ENCODE measurements at places on chromosomes 12 and 14.

- no peak for DNase-seq
These were observed 70.4 kb upstream of the SFSWAP start for GRCh38 chr12:131640525-131640924.

DNA sequence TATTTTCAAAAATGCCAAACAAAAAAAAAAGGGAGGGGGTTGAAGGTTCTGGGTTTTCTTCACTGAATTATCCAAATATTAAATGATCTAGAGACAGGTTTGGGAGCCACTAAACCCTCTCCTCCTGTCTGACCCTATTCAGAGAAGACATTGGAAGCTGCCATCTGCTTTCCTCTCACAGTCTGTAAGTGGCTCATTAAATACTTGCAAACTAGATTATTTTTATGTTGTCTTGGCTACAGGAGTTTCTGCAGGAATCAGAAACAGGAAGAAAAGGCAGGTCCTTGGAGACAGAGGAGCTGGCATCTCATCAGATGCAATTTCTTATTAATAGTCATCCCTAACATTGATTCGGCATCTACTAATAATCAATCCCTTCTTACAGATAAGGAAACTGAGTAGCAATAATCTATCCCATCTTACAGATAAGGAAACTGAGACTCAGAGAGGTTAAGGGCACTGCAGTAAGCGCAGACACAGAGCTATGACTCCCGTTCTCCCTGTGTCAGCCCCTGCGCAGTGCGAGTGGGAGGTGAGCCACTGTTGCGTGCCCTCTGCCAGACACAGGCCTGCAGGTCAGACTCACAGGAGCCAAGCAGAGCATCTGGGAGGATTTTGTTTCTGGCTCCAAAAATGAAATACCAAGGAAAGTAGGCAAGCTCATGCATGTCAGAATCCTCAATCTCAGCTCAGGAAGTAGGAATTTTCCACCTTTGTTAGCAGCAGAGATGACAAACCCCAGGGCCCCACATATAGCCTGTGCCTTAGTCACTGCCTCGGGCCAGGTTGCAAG, 11.0 kb downstream of the BDKRB2 start:
- no peak for DNase-seq

GRCh38 chr14:75647640-75648039, 13.0 kb downstream of the ERG28 start:
- DNase-seq, result no peak

GRCh38 chr12:132773077-132773955, 11.7 kb upstream of the ANKLE2 start:
- DNase-seq, result no peak

GRCh38 chr14:101120641-101121507, 217.4 kb upstream of the RTL1 start:
- no peak for DNase-seq

DNA sequence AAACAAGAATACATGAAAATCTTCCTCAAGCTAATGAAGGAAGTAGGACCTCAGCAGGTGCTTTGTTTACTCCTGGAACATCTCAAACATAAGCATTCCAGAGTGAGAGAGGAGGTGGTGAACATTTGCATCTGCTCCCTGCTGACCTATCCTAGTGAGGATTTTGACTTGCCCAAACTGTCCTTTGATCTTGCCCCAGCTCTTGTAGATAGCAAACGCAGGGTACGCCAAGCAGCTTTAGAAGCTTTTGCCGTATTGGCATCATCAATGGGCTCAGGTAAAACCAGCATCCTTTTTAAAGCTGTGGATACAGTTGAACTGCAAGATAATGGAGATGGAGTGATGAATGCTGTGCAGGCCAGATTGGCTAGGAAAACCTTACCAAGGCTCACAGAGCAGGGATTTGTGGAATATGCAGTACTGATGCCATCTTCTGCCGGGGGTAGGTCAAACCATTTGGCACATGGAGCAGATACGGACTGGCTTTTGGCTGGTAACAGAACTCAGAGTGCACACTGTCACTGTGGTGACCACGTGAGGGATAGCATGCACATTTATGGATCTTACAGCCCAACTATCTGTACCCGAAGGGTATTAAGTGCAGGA, 1.9 kb downstream of the TOGARAM1 start:
- DNase-seq, result no peak

DNA sequence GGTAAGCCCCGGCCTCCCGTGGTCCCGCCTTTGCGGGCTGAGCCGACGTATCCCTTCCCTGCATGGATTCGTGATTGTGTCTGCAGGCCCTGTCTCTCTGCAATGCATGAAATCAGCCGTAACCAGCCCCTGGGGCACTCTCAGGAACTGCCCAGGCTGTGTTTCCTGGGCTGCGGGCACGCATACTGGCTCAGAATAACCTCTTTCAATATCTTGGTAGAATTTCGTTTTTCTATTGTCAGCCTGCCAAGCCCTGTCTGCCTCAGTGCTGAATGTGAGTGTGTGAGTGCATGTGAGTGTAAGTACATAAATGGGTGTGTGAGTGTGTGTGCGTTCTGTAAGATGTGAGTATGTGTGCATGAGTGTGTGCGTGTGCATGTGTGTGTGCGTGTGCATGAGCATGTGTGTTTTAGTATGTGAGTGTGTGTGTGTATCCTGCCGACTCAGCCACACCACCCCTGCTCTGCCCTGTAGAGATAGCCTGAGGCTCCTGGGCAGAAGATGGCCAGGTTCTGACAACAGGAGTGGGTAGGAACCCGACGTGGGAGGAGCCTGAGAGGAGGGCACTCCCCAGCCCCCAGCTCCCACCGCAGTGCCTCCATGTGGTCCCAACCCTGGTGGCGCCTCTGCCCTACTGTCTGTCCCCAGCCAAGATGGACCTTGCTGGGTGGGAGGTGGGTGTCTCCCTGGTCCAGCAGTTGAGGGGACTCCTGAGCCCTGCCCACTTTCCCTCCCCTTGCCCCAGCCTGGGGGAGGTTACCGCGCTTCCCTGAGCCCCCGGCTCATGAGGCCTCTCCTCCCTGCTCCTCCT, 268.8 kb downstream of the ADGRD1 start:
- DNase-seq, result no peak

DNA sequence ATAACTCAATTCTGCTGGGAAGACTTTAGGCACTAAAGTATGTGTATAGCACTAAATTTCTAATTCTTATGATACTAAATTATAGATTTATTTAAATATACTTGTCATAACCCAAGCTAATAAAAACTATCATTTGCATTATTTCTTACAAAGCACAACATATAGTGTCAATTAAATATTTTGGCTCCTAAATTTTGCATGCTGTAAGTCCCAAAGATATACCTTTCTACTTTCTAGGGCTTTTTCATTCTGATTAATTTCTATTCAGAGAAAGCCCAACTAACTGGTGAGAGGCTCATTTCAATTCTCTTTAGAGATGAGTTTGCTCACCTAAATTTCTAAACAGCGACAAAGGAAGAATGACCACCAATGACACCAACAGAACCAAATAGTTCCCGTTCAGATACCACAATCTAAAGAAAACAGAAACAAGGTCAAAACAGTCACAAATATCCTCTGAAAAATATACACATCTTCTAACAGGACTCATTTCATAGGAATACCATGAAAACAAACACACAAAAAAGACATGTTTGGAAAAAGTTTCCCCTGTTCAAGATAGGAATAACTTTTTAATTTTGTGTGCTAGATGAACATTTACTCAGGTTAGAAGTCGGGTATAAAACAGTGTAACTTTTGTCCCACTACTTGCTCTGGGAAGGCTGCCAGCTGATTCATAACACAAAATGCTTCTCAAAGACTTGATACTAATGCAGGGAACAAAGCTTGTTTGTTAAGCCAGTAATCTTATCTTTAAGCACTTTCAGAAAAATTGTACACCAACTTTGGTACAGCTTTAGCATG, 7.6 kb downstream of the SLC38A2 start:
- DNase-seq, result no peak

- no peak for DNase-seq
These were observed 70.4 kb downstream of the RPL10L start for GRCh38 chr14:46581036-46581671.

- no peak for DNase-seq
These were observed 26.5 kb downstream of the PALS1 start for GRCh38 chr14:67267576-67268328.

GRCh38 chr12:88472775-88473174, 107.5 kb downstream of the KITLG start:
- no peak for DNase-seq

- DNase-seq, result no peak
These were observed 165.6 kb upstream of the TMCC3 start for GRCh38 chr12:94815958-94816357.

DNA sequence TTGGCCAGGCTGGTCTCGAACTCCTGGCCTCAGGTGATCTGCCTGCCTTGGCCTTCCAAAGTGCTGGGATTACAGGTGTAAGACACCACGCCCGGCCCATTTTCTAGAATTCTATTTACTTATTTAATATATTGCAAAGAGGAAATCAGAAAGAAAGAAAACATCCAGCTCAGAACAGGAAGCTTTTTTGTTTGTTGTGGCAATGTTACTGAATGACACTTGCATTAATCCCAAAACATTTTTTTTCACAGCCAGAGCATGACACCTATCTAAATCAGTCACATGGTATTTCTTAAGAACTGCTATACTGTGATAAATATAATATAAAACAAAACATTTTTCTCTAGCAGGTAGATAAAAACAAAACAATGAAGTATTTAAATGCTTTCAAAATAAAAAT, 12.6 kb downstream of the CFL2 start:
- no peak for DNase-seq

GRCh38 chr12:120941846-120942405, 36.4 kb upstream of the HNF1A start:
- DNase-seq, result no peak

DNA sequence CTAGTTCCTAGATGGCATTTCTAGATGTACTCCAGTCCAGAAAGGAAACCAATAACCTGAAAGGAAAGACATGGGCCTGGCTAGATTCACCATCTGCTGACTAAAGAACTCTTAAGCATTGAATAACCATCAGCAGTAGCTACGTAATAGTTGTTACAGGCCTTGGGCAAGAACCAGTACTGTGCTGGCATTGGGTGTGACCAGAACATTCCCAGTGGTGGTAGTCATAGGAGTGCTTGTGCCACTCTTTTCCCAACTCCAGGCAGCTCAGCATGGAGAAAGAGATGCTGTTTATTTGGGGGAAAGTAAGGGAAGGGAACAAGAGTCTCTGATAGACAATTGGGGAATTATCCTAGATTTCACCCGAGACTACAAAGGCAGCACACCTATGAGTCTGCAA, 333.3 kb downstream of the SLC16A7 start:
- DNase-seq, result no peak

GRCh38 chr12:118813778-118814357, 167.5 kb upstream of the SRRM4 start:
- DNase-seq, result no peak

GRCh38 chr12:109125791-109126190, 9.4 kb downstream of the ACACB start:
- no peak for DNase-seq

DNA sequence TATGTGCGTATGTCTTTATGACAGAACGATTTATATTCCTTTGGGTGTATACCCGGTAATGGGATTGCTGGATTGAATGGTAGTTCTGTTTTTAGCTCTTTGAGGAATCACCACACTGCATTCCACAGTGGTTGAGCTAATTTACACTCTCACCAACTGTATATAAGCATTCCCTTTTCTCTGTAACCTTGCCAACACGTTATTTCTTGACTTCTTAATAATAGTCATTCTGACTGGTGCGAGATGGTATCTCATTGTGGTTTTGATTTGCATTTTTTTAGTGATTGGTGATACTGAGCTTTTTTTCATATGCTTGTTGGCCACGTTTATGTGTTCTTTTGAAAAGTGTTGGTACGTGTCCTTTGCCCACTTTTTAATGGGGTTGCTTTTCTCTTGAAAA, 49.7 kb downstream of the FRS2 start:
- DNase-seq, result no peak

GRCh38 chr12:106288494-106289195, 13.9 kb upstream of the TCP11L2 start:
- DNase-seq, result no peak

- no peak for DNase-seq
These were observed 213.1 kb upstream of the RTL1 start for GRCh38 chr14:101116486-101117130.

GRCh38 chr12:53205747-53206419, 1.2 kb downstream of the ITGB7 start:
- peak; percentile 55 for DNase-seq

- DNase-seq, result no peak
These were observed 4.2 kb downstream of the GSG1 start for GRCh38 chr12:13099066-13099843.

DNA sequence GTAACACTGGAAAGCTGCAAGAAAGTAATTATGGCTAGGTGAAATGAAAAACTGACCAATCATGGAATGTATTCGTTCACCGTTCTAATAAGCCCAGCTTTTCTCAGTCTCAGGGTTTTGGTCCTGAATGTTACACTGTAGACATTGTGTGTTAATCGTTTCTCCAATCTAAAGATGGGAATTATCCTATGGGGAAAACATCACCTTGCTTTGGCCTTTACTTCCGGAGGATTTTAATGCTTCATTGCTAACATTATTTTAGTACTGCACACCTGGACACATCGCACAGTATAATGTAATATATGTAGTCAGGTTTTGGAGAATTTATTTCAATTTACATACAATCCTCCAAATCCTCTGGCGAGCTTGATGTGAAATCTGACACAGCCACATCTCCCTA, 1.2 kb upstream of the TRHDE start:
- DNase-seq, result no peak

DNA sequence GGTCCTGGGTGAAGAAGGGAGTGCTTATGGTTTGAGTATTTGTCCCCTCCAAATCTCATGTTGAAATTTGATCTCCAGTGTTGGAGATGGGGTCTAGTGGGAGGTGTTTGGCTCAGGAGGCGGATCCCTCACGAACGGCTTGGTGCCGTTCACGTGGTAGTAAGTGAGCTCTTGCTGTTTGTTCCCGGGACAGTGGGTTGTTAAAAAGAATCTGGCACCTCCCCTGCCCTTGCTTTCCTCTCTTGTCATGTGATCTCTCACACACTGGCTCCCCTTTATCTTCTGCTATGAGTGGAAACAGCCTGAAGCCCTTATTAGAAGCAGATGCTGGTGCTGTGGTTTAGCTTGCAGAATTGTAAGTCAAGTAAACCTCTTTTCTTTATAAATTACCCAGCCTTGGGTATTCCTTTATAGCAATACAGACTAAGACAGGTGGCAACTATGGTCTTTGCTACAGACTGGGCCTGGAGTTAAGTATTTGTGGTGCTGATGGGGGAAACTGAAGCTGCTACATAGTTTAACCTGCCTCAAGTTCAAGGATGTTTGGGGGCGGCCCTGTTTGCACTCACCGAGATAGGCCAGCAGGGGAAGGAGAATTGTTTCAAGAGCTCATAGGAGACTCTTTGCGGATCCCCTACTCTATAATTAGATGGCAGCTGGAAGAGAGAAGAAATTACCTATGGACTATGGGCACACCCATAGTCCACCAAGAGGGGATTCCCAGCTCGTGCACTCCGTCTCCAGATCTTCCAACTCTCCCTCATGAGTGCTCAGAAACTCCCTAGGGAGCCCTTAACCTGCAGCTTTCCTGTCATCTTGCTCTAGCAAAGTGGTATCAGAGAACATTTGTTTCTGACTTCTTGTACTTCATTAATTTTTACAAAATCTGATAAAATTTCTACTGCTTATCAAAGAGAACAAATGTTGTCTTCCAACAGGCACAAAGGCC, 164.6 kb downstream of the SLC15A5 start:
- no peak for DNase-seq

DNA sequence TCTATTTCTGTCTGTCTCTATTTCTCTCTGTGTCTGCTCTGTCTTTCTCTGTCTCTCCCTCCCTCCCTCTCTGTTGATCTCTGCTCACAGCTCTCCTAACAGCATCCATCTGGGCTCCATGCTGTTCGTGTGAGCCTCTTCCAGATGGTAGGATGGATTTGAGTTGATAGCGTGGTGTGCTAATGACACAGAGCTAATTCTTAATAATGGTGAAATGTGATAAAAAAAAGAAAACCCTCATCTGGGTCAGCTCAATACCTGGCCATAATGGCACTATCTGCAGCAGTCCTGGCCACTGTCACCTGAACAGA, 96.4 kb downstream of the AACS start:
- no peak for DNase-seq

Measured in activated gamma-delta T cell treated with anti-CD3 and anti-CD28 coated beads, Interleukin-2, amount 50 U/mL, for 16 hours (primary cell).